T-helper 22 cell (primary cell): ENCODE measurements at places on chromosomes 1 and 21.

DNA sequence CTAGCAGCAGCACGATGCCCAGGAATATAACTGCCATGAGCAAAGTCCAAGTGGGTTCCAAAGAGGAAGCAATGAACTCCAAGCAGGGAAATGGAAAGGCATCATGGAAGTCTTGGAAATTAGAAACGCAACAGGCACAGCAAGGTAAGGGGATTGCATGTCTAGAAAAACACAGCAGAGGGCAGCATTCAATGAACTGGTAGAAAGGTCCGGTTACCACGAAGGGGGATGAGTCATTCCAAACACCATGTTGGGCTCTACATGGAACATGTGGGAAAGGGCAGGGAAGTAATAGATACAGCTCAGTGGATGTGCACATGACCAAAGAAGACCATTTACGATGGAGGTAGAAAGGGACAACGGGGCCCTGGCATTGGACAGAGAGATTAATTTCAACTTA lies 36.4 kb downstream of the RXRG start:
- DNase-seq, result no peak

- no peak for DNase-seq
Observed at GRCh38 chr1:223202376-223203033, 59.5 kb upstream of the TLR5 start.

DNA sequence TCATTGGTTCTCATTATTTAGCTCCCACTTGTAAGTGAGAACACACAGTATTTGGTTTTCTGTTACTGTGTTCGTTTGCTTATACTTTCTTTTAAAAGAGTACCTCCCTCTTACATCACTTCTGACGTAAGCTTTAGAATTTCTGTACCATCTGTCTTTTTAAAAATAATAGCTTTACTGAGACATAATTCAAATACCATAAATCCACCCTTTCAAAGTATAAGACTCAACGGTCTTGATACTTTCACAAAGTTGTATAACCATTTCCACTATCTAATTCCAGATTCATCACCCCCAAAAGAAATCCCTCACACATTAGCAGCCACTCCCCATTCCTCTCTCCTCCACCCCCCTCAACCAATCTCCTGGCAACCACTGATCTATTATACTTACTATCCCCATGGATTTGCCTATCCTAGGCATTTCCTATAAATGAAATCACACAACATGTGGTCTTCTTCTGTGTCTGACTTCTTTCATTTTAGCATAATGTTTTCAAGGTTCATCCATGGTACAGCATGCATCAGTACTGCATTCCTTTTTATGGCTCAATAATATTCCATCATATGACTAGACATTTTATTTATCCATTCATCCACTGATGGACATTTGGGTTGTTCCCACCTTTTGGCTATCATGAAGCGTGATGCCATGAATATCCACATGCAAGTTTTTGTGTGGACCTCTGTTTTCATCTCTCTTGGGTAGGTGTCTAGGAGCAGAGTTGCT lies 104.7 kb downstream of the HLCS start:
- DNase-seq, result no peak

- no peak for DNase-seq
Observed at GRCh38 chr1:71693581-71693980, 588.8 kb downstream of the NEGR1 start.

DNA sequence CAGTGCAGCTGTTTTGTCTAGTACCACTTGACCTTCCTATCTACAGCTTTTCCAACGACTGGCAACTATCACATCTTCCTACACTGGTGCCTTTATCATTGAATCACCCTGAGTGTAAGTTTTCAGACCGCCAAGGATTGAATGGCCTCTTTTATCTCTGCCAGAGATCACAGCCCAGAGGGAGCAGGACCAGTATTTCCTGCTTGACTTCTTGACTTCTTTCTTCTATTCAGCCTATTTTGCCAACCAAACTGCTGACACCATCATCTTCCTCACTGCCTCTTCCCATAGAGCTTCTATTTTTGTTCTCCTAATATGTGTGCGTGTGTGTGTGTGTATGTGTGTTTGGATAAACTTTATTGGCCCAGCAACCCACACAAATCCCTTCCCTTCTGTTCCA lies 53.8 kb downstream of the SERBP1 start:
- no peak for DNase-seq

- DNase-seq, result no peak
Observed at GRCh38 chr1:218346391-218347204, 1.5 kb downstream of the TGFB2 start.

DNA sequence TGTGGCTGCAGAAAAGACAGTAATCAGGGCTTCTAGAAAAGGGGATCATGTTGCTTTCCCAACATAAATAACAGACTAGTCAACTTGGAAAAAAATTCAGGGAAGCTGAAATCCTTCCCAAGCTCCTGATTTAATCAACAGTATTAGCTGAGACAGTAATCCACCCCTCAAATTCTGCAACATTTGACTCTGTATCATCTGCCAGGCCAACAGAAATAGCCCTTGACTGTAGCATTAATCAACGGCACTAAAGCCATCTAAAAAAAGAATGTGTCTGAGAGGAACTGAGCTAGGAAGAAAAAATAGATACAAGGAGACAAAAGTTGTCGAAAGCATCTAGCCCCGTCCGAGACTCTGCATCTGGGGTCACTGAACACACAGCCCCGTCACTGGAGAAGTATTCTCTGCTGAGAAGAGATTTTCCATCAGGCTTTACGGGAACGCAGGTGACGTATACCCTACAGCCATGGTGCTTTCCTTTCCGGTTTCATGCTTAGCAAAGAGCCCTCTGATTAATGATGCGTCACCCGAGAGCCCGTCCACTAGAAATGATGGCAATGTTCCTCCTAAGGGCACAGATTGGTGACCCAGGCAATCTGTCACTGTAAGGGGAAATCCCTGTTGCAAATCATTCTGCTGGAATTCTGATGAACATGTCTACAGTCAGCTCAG lies 42.1 kb upstream of the TP53BP2 start:
- DNase-seq, result no peak

- no peak for DNase-seq
Observed at GRCh38 chr1:154838461-154838860, 31.6 kb downstream of the KCNN3 start.

DNA sequence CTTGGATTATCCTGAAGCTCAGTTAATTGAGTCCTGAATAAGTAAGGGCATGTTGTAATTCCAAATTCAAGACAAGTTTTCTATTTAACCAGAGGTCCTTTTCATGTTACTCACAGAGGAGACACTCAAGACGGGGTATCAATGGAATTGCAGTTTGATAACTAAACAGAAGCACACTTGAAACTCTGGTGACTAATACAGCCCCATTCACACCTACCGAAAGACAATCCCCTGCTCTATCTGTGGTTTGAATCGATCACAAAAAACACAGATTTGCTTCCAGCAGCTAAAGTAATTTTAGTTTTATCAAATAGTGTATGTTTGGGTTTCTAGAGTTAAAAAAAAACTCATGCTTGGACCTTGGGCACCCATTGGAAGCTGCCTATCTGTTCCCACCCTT lies 60.4 kb downstream of the TEX35 start:
- DNase-seq, result no peak

DNA sequence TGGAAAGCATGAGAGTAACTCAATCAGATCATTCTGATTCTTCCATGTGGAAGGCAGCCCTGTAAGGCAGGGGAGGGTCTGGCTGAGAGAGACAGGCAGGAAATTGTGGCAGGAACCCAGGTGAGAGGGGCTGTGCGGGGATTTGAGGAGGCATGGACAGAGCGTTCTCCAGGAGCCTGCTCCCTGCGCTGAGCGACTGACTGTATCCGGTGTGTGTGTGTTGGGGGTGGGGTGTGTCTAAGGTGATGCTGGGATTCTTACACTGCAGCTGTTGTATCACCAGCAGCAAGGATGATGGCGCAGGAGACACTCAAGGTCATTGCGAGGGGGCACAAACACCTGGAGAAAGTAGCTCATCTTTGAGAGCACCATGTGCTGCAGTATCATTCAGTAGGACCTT lies 128.5 kb downstream of the RHOU start:
- no peak for DNase-seq

- DNase-seq, result no peak
Observed at GRCh38 chr1:183817576-183818288, 12.8 kb downstream of the RGL1 start.

DNA sequence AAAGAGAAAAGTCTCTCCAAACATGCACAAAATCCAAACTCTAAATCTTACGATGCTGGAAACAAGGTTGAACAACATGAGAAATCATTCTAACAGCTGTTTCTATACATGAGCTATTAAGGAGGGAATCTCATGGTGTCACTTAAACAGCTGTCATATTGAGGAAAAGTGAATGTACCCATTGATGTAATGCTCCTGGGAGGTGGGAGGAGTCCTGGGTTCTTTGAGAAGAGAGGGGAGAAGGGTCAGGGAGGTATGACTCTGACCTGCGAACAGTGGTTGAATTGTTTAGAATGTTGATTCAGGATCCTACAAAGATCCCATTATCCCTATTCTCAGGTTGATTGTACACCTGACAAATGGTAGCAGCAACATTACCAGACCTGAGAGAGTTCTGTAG lies 49.3 kb downstream of the ZC3H11B start:
- no peak for DNase-seq

DNA sequence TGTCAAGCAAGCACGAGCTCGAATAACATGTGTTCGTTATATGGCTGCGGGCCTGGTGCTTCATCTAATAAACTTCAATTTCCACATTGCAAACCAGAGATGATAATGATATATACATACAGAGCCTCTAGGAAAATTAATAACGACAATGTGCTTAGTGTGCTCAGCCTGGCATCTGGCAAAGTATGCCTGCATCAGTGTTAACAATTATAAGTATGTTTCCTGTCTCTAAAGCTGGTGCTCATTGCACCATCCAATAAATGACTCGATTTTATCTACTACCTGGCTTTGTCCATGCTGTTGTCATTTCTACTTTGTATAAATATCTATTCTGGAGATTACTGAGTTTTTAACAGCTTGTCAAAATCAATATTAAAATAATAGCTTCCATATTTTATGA lies 1402.6 kb downstream of the MRPL39 start:
- no peak for DNase-seq

- no peak for DNase-seq
Observed at GRCh38 chr1:90220941-90221693, 226.2 kb downstream of the ZNF326 start.

DNA sequence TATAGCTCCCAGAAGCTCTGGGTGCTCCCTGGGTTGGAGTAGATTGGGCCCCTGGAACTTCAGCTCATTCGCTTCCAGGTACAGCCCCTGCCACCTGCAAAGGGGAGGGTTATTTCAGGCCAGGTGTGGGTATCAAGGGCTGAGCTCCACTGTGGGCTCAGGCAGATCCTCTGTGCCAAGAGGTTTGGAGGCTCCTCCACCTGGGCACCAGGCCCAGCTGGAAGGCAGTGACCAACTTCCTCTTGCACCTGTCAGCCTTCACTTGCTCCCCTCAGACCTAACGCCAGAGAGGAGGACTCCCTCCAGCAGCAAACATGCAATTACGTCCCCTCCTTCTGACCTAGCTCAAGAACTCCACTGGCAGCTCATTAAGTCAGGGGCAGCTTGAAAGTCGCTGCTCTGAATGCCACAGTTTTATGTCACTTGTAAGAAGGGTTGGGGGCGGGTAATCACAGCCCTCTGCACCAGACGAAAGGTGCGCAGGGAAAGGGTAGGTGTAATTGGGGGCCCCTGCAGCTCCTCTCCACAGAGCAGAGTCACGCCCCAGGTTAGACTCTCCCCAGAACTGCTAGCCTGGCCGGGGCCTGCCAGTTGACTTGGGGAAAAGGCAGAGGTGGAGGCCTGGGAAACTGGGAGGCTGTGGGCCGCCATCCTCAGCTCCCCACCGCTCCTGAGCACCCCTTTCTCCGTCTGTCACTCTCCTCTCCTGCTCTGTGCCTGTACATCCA lies 125.0 kb upstream of the TMPRSS2 start:
- no peak for DNase-seq

GRCh38 chr1:202004711-202005110 lies 5.7 kb upstream of the ELF3 start:
- DNase-seq, result no peak

DNA sequence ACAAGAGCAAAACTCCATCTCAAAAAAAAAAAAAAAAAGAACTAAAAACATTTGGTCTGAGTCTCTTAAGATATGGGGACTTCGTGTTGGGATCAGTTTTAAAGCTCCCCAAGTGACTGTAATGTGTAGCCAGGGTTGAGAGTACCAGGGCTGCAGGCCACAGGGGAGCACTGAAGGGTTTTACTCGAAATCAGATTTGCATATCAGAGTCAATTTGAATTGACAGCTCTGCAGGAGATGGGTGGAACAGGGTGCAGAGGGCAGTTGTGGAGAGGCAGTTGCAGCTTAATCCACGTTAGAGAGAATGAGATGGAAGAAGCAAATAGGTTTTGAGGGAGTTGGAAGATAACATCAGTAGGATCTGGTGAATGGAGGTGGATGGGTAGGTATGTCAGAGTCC lies 20.6 kb upstream of the ELOA start:
- DNase-seq, result no peak

- no peak for DNase-seq
Observed at GRCh38 chr21:17196623-17197022, 316.2 kb upstream of the CXADR start.

- no peak for DNase-seq
Observed at GRCh38 chr1:27542463-27543273, 52.7 kb upstream of the WASF2 start.

DNA sequence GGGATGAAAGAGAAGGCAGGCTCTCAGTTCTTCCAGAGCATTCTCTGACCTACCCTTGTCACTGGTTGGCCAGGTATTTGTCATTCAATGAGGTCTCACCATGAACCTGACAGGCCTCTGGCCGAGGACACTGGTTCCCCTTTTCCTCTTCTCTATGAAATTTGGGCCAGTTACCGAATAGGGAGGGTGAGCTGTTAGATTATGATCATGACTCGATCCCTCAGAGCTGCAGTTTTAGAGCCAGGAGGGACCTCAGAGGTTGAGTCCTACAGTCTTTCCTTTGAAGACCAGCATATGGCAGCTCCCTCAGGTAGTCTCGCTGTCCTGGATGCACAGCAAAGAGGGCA lies 29.5 kb upstream of the CLSTN1 start:
- DNase-seq, result no peak

DNA sequence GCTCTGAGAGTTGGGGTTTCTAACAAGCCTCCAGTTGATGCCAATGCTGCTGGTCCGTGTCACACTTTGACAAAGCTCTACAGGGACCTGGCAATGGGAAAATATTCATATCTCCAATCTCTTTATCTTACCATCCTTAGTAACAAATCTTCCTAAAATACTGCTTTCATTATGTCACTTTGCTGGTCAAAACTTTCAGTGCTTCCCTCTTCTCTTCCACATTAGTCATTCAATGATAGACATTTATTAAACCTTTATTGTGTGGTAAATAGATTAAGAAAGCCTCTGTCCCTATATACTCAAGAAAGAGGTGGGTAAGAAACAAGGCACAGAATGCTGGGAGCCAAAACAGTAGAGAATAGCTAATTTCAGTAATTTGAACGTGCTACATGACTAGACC lies 79.3 kb downstream of the SLC44A5 start:
- no peak for DNase-seq

DNA sequence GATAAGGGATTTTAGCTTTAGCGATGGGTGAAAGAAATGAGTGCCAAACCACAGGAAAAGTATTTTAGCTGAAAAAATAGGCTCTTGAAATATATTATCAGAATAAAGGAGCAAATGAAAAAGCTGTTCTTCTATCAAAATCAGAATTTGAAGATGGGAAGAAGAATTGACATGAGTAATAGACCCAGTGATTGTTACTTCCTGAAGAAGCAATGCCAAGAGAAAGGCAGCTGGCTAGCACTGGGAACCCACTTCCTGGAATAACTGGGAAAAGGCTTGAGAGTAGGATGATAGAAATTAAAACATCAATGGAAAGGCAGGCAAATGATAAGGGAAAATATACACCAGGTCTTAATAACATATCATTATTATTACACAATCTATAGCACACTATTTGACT lies 29.9 kb upstream of the LYPLAL1 start:
- no peak for DNase-seq

GRCh38 chr1:180923021-180923841 lies 10.5 kb downstream of the KIAA1614 start:
- no peak for DNase-seq
